ENCODE measurements at places on chromosomes 1 and 21.

DNA sequence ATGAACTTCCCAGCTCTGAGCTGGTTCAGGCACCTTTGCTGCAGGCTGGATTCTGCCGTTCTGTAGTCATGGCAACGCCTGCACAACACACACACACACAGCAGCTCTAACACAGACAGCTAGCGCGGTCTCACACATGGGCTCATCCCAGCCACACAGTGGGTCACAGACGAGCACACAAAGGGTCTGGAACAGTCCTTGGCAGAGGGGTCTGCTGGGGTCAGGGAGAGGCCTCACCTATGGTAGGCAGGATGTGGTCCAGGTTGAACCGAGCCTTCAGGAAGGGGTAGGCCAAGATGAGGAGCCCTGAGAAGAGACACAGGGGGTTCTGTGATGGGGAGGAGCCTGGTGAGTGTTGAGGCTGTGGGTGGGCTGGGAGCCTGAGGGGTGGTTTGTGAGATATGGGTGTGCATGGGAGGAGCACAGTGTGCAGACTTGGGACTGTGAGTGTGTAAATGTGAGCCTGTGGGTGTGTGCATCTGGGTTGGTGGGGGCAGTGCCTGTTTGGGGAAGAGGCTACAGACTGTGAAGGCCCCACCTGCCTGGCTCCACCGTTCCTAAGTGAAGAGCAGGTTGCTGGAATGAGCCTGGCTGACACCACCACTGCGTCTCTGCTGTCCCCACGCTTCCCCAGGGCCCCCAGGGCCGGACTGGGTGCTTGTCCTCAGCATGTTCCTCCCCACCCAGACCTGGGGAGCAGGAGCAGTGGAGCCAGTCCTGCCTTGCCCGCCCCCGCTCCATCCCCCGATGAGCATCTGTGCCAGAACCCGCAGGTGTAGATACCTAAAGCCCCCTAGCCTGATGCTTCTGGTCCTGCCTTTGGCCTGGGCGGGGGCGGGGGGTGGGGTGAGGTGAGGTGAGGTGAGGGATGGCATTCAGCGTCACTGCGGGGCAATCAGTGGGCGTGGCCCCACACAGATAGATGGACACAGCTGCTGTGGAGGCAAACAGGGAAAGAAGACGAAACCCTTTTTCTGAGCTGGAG lies 1.5 kb downstream of the KNCN start:
- no peak for DNase-seq

- no peak for DNase-seq
Measured at GRCh38 chr21:45916011-45916840, 65.3 kb upstream of the COL6A1 start.

DNA sequence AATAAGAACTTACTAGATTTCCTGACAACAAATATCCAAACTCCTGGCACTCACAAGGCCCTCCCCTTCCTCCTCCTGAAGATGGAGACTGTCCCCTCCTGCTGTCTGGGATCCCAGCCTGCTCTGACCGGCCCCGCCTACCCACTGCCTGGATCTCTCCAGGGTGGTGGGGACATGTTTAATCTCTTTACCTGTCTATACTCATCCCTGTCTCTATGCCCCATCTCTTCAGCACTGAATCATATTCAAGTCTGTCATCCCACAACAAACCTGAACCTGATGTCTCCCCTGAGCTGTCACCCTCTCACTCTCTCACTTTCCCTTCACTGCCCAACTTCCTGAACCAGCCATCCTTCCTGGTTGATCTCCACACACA lies 22.1 kb downstream of the MATN1 start:
- DNase-seq: no peak

DNA sequence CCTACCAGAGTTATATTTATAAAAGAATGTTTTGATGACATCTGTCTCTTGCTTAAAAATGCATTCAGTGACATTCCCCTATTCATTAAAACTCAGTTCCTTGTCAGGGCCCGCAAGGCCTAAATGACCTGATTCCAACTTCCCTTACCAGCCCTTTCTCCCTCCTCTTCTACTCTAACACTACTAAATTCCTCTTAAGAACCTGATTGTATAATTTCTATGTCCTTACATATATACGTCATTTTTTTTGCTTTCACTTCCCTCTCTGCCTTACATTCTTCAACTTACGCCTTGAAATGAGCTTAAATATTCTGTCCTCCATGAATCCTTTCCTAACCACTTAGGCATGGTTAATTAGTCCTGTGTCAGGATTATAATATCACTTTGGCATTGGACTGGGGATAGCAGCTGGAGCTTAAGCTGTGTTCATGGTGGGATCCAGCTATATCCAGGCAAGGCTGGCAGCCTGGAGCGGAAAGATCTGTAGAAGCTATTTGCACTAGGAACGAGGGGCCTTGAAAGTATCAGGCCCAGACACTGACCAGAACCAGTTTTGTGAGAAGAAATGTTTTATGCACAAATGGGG lies 360.2 kb upstream of the PTBP2 start:
- DNase-seq: no peak

- no peak for DNase-seq
Measured at GRCh38 chr1:177620636-177621190, 349.1 kb downstream of the SEC16B start.

- DNase-seq: no peak
Measured at GRCh38 chr1:50214717-50215116, 106.0 kb downstream of the ELAVL4 start.

DNA sequence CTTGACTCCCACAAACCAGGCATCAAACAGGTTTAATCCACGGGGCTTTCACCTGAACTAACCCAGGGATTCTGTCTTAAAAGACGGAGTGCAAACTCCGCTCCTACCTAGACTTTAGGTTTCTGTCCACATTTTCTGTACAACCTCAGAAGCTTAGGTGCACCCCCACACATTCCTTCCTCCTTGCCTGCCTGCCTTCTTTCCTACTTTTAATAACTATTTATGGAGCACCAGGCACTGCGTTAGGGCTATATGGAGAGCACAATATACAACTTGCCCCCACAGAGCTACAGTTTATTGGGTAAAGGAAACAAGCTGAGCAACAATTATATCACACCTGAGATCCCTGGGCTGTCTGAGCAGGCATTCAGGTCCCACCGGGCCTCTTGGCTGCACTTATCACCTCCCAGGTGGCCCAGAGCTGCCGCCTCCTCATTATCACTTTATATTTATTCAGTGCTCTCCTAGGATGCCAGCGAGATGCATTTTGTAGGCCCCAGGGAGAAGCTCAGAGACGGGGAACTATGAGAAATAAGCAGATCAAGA lies 64.1 kb downstream of the DNTTIP2 start:
- no peak for DNase-seq

DNA sequence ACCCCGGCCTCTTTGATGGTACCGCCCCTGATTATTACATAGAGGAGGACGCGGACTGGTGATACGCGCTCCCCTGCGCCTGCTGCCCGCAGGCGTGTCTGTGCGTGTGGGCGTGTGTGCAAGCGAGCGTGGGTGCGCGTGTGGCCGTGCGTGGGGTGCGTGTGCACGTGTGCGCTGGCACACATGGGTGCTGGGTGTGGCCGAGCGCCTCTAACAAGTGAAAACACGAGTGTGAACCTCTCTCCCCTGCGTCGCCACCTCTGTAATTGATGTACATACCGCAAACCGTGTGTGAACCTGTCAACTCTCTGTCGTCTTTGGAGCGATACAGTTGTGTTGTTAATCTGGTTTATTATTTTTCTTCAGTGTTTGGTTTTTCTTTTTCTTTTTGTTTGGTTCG lies 87.8 kb upstream of the TMEM51 start:
- DNase-seq: no peak

- DNase-seq: no peak
Measured at GRCh38 chr1:221946768-221947167, 204.9 kb upstream of the DUSP10 start.

DNA sequence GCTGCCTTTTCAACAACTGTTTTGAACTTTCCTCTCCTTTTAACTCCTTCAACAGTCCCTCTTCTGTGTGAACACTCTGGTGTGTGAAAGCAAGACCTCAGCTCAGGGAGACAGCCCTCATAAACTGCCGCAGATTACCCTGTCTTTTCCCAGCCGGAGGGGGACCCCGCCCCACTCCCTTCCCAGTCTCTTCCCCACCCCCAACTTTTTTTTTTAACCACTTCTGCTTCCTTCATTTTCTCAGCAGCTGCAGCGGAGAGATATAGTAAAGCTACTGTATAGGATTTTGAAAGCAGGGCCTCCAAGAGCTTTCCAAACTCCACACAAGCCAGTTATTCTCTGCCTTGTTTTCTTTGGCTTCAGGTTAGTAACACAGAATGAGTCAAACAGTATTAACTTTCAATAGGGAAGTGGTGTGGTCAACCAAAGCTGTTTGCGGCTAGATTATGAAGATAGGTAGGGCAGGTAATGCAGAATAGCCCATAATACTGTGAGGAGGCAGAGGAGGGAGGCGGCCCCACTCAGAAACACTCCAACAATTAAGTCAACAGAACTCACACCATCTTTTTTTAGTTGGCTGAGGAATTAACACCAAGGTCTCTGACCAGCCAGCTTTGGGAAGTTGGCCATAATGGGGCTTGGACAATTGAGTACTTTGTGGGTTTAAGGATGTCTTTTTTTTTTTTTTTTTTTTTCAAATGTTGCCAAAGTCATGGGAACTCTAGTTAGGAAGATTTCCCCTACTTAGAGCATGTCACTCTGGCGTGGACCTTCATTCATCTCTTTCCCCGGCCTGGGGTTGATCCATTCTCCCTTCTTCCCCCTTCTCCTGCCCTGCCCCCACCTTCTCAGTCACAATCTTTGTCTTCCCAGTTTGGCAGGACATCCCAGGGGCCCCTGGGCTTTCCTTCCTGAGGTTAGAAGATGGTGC lies 177.0 kb downstream of the CLIC6 start:
- no peak for DNase-seq

- no peak for DNase-seq
Measured at GRCh38 chr1:22517956-22518355, 45.3 kb upstream of the EPHA8 start.

DNA sequence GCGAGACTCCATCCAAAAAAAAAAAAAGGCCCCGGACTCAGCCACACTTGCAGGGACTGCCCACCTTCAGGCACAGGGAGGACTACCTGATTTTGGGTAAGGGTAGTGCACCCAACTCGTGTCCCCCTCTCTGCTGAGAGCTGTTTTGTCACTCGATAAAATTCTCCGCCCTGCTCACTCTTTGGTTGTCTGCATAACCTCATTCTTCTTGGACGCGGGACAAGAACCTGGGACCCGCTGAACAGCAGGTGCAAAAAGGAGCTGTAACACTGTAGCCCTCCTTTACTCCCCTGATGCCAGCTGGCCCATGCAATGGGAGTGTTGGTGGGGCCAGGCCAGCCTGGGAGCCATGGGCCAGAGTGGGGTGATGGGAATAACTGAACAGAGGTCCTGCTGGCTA lies 10.6 kb downstream of the S100B start:
- DNase-seq: no peak

GRCh38 chr21:31974454-31974985 lies 101.7 kb downstream of the HUNK start:
- DNase-seq: no peak

GRCh38 chr21:32093646-32094462 lies 185.0 kb downstream of the MIS18A start:
- no peak for DNase-seq

GRCh38 chr1:153985341-153985912 lies 712 bp downstream of the RAB13 start:
- peak; percentile 54 for DNase-seq

DNA sequence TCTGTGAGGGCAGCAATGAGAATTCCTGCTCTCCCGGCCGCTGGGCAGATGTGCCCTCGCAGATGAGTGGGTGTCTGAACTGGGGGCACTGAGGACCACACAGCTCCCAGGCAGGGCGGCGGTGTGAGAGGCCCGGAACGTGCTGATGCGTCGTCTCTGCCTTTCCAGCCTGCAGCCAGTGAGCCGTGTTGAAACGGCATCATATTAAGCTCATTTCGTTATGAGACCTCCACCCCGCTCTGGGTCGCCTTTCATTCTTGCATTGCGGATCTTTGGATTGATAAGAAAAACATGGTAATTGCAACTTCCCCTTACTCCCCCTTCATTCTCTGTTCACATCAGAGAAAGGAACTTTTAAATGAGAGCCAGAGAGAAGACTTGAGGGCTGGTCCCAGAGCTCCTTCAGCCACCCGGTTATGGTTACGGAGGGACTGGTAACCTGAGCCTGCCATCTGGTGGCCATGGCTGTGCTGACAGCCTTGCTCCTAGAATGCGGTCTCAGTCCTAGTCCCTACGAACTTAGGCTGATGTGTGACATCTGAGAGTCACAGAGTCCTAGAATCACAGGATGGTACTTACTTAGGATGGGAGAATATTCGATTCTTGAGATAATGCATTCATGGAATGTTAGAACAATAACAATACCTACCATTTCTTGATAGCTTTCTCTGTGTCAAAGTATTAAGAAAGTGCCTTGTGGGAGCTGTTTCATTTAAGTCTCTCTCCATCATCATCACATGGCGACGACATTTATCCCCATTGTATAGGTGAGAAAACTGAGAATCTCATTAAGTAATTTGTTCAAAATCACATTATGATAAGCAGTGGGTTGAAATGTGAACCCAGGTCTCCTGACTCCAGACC lies 271.0 kb downstream of the TRABD2B start:
- peak; percentile 88 for DNase-seq

- DNase-seq: no peak
Measured at GRCh38 chr1:223052931-223053330, 90.1 kb downstream of the TLR5 start.

- no peak for DNase-seq
Measured at GRCh38 chr21:39096754-39097153, 86.5 kb downstream of the PSMG1 start.

GRCh38 chr1:157652859-157653493 lies 47.6 kb downstream of the FCRL3 start:
- no peak for DNase-seq

DNA sequence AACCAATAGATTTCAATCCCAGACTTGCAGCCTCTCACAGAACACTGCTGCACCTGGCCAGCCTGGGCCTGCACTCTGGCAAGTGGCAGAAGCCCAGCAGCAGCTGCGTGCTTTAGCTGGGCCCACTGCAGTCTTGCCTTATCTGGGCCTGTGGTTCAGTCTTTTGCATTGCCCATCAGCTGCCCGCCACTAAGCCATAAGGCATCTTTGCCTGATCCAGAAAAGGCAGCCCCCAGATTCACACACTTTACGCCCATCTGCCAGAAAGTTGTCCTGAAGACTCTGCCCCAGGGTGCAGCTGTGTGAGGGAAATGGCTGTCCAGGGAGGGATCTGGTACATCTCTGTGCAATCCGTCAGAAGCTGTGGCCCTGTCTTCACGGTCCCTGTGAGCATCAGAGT lies 217.0 kb downstream of the DNAH14 start:
- no peak for DNase-seq

DNA sequence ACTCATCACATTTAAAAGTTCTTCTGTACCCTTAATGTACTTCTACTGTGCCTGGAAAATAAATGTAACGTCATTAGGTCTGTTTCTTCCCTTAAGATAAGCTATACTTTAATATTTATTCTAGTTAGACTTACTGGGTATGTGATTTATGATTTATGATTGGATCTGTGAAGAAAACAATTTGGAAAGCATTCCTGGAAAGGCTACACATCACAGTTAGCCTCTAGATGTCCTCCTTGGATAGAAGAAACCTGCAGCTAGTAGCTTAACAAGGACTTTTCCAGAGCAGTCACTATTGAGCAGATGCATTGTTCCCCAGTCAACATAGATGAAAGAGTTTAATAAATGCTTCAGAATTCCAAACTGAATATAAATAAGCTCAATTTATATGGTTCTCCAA lies 22.2 kb upstream of the ABL2 start:
- no peak for DNase-seq
